Body of pancreas (tissue), 4 donors: ENCODE measurements at places on chromosomes 3 and 15. TPM values are rescaled to one million over a fixed set of nuclear protein-coding genes. Genes with fewer than 3 reads are reported as not detected.

GRCh38 chr15:41429003-41429890 lies 12.4 kb downstream of the RTF1 start:
- no peak for DNase-seq

DNA sequence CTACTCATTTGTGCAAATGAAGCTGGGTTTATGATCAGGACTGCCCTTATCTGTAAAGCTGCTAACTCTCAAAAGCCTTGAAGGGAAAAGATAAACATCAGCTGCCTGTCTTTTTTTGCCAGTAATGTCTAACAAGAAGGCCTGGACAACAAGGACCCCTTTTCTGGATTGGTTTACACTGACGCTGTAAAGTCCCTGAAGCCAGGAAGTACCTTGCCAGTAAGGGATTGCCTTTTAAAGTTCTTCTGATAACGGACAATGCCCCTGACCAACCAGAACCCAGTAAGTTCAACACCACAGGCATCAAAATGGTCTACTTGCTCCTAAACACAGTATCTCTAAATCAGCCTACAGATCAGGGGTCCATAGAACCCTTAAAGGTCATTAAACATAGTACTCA lies 178.0 kb downstream of the PCCB start:
- DNase-seq = no peak

GRCh38 chr3:130276203-130276803 lies 69.2 kb upstream of the COL6A5 start:
- peak; percentile 15 for DNase-seq

DNA sequence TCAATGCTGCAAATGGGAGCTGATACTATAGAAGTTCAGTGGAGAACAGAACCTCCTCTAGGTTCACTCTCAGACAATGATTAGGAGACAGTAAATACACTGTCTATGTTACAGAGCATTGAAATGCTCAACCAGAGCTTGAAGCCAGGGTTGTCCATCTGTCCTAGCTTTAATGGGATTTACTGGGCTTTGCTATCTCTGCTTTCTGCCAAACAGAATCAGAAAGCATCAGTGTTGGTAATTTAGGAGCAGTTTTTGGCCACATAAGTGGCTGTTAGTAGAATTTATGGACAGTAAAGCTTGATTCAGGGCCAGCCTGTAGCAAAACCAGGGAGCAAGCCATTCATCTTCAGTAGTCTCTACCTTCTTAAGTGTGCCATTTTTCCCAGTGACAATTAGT lies 396.3 kb downstream of the LSAMP start:
- DNase-seq = no peak

- no peak for DNase-seq
Measured at GRCh38 chr3:10546820-10547263, 41.5 kb upstream of the ATP2B2 start.

DNA sequence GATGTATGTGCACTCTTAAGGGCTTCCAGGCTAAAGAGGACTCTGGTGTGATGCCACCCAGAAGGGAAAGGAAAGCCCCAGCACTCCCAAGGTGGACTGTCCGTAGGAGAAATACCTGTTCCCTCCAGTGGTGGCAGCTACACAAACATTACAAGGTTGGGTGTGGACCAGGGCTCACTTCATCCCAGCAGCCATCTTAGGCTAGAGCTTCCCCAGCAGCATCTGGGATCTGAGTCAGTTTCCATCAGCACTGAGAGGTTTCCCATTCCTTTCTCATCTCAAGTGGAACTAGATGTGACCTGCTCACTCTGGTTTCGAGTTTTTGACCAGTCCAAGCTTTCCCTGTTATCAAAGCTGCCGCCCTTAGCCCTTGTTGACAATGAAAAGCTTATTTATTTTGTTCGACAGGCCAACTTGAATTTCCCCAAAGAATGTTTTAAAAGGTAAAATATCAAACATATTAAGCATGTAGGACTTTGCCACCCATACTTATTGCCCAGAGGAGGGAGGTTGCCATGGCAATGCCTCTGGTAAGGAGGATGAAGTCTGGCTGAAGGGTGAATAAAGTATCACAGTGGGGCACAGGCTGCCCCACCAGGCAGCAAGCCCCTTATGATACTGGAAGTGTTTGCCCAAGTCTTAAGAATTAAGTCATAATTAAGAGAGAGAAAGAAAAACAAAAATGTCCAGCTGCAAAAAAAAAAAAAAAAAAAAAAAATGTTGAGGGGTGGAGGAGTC lies 28.9 kb downstream of the CLDN18 start:
- no peak for DNase-seq

GRCh38 chr3:165406425-165406824 lies 210.2 kb upstream of the SLITRK3 start:
- no peak for DNase-seq

- no peak for DNase-seq
Measured at GRCh38 chr3:129469026-129469425, 29.0 kb downstream of the IFT122 start.

DNA sequence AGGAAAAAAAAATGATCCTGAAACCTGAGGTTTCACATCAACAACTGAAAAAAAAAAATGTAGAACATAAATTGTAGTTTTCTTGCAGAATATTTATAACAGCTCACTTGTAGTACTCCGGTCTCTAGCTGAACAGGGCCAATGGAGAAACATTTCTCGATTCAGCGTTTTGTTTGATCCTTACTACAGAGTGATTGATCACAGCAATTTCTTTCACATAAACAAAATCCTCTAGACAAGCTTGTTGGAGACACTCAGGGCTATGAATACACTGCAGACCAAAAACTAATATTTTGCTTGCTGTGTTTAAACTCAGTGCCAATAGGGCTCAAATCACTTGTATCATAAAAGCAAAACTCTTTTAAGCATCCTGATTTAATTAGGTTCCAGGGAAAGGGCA lies 127.0 kb upstream of the CNTN6 start:
- DNase-seq = no peak

GRCh38 chr15:66730168-66731021 lies 28.4 kb downstream of the SMAD6 start:
- no peak for DNase-seq

- no peak for DNase-seq
Measured at GRCh38 chr3:121660356-121661171, at the start of gene HCLS1. Gene HCLS1, minus strand, starts transcription at chr3:121660903. Its CDS starts 2,556 bp downstream, at chr3:121658347.

DNA sequence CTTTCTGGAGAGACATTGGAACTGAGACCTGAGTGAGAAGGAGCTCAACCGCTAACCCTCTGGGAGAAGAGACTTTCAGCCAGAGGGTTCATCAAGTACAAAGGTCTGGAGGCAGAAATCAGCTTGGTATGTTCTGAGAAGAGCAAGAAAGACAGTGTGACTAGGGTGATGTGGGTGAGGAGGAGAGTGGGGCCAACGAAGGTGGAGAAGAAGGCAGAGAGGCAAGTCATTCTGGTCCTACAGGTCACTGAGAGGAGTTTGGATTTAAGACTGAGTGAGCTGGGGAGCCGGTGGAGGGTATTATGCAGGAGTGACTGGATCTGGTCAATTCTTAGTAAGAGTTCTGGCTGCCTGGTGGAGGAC lies 12.2 kb downstream of the XIRP1 start:
- DNase-seq = no peak

DNA sequence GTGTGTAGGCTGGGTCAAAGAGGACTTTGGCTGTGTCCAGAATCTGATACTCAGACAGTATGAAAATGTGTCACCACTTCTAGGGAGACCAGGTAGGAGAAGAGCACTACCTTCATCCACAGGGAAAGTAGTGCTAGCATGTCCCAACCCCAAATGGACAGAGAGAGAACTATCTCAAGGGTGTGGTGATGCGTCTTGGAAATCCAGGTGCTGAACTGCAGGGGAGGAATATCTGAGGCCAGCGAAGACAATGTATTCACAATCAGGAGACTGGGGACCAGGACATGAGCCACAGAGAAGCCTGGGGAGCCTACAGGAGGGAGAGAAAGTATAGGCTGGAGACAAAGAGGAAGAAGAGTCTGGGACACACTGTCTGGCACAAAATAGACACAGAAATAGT lies 152.0 kb upstream of the WNT5A start:
- no peak for DNase-seq

GRCh38 chr3:74617776-74618175 lies 3.3 kb upstream of the CNTN3 start:
- no peak for DNase-seq

DNA sequence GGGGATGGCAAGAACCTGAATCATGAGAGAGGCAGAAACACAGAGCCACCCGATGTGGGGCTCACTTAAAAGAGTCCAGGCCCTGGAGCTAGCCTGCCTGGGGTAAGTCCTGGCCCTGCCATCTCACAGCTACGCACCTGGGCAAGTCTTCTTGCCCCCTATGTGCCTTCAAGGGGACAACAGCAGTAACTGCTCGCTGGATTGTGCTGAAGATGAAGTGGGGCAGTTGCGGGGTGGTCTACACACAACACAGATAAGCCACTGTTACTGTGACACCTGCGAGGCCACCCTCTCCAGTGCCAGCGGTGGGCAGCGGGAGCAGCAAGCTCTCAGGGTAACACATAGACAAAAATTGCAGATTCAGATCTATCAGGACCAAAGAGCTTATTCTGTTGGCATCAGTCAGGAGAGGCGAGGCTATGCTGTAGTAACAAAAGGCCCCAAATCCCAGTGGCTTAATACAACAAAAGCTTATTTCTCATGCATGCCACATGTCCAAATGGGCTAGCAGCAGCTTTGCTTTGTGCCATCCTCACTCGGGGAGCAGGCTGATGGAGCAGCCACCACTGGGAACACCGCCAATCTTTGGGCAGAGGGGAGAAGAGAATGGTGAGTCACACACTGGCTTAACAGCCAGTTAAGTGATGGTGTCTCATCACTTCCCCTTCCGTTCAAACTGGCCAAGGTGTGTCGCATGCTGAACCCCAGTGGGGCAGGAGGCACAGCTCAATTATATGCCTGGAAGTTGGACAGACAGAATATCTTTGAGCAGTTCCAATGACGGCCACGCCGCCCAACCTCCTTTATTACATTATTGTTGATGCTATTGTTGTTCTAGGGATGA lies 78.3 kb downstream of the WNT7A start:
- no peak for DNase-seq

The CYP8B1 gene
- total RNA-seq = not detected

The LSG1 gene
- total RNA-seq = 30.1 TPM

The KBTBD12 gene
- total RNA-seq = 3.4 TPM
